ENCODE measurements at places on chromosomes 5 and 9. TPM values are rescaled to one million over a fixed set of nuclear protein-coding genes. Genes with fewer than 3 reads are reported as not detected.

AQP3 gene
- 28.3 TPM for total RNA-seq

RMI1 gene
- total RNA-seq = 13.3 TPM

CCDC192 gene
- not detected for total RNA-seq

ABO gene
- not detected for total RNA-seq

MYMK gene
- total RNA-seq = not detected

ENTREP1 gene
- total RNA-seq = 0.74 TPM

MLANA gene
- total RNA-seq = not detected

PCDHB15 gene
- total RNA-seq = 0.13 TPM

HMHB1 gene
- total RNA-seq = not detected

MUSK gene
- total RNA-seq = not detected

FAM114A2 gene
- 9.5 TPM for total RNA-seq

PHF24 gene
- 0.09 TPM for total RNA-seq

DAPK1 gene
- total RNA-seq = 23.8 TPM

CNTFR gene
- total RNA-seq = 0.06 TPM

INSL4 gene
- 17.1 TPM for total RNA-seq

GFI1B gene
- total RNA-seq = 0.09 TPM

TIMD4 gene
- total RNA-seq = 0.85 TPM
